ENCODE measurements at places on chromosomes 5 and 9. TPM values are rescaled to one million over a fixed set of nuclear protein-coding genes. Genes with fewer than 3 reads are reported as not detected.

GRCh38 chr5:153233933-153234332 is 256.5 kb upstream of the GRIA1 start:
- DNase-seq: no peak

DNA sequence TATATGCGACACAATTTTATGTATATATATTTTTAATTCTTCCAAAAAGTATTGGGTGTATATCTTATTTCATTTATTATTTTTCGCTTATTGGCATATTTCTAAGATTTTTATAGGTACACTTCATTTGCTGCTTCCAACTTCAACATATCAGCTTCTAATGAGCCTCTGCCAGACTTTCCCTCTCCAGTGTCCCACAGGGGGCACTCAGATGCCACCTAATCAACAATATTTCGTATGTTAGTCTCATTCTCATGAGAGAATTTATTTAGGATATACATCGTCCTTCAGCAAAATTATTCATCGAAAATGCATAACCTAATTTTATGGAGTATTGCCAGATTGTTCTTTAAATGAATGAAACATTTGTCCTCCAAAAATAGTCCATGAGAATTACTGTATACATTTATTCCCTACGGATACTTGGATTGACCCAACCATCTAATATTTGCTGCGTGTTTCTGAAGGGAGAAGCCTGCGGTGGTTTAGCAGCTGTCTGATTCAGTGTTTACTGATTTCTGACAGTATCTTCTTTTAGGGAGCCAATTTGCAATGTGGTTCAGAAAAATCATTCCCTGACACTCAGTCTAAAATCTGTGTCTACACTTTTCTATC is 100.6 kb upstream of the SELENOP start:
- no peak for DNase-seq

DNA sequence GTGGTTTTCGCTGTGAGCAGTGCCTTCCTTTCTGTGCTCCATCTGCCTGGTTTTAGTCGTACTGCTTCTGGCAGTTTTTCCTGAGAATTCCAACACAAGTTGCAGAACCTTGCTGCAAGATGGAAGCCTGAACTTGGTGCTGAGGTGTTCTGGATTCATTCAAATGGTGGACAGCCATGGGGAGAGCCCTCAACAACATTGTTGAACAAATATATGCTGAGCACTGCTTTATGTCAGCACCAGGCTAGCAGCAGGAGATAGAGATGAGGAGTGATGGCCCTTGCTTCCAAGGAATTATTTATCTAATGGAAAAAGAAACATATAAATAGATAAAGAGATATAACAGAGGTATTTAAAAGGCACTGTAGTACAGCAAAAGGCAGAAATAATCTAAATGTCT is 7.3 kb upstream of the RPS6 start:
- no peak for DNase-seq

ZNF474 gene
- 0.48 TPM for total RNA-seq

FOXD4L4 gene
- not detected for total RNA-seq
